Airway epithelial cell (primary cell): ENCODE measurements at places on chromosomes 11 and 22. TPM values are rescaled to one million over a fixed set of nuclear protein-coding genes. Genes with fewer than 3 reads are reported as not detected.

RELA gene
- total RNA-seq, result 35.5 and 68.3 TPM in 2 replicates

TMEM45B gene
- 53.2 and 59.1 TPM in 2 replicates for total RNA-seq

CASP1 gene
- total RNA-seq, result 17.7 and 17.9 TPM in 2 replicates

IFTAP gene
- total RNA-seq, result 14.2 and 17.5 TPM in 2 replicates

MYRF gene
- 0.28 and 1.6 TPM in 2 replicates for total RNA-seq

CD3E gene
- not detected in 2 replicates for total RNA-seq

PARVA gene
- total RNA-seq, result 12.1 and 15.5 TPM in 2 replicates

MYBPC3 gene
- not detected in 2 replicates for total RNA-seq

OR52E8 gene
- total RNA-seq, result not detected in 2 replicates

MAP6 gene
- 0.37 and 0.49 TPM in 2 replicates for total RNA-seq

SIPA1 gene
- total RNA-seq, result 9.7 and 14.6 TPM in 2 replicates

SMPD1 gene
- 8.1 and 9.6 TPM in 2 replicates for total RNA-seq

CDON gene
- total RNA-seq, result 1.6 and 3.8 TPM in 2 replicates
